Kidney epithelial cell (primary cell): ENCODE measurements at places on chromosomes 1 and 21. TPM values are rescaled to one million over a fixed set of nuclear protein-coding genes. Genes with fewer than 3 reads are reported as not detected.

- peak; percentile 61 for DNase-seq
Measured at GRCh38 chr1:15985611-15986297, 9.9 kb upstream of the ZBTB17 start.

- DNase-seq, result peak; percentile 82
Measured at GRCh38 chr1:220957233-220957605, 78.0 kb downstream of the HLX start.

DNA sequence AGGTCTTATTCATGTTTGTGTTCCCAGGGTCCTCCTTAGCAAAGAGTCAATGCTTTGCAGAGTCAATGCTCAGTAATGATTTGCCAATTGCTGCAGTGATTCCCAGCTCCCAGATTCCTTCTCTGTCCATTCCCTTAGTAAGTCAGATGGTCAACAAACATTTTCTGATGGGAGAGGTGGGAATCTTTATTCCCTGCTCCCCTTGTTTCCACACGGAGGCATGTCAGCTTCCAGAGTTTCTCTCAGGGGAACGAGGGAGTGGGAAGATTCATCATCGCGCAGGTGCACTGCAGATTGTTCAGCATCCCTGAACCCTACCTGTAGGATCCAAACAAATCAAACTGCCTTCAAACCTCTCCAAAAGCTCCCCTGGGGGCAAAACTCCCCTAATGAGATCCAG is 7.5 kb upstream of the AHDC1 start:
- DNase-seq, result no peak

Gene RRP1B
- 44.7 and 47.4 TPM in 2 replicates for total RNA-seq

Gene NRAS
- 74.3 and 85.1 TPM in 2 replicates for total RNA-seq

DNA sequence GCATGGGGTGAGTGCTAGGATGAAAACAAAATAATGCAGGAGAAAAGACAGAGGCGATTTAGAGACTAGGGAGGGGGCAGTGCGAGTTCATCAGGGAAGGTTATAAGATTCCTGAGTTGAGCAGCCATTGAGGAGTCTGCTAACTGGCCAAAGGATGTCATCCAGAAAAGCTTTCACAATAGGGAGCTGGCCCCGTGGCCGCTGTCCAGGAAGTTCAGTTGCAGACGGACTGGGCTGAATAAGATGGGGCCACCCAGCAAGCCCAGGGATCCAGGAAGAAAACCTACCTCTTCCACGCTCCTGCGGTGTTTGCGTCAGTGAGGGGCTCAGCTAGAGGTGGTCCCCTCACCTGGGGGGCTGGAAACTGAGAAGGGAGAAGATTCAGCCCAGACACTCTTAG is 4.0 kb upstream of the PKP1 start:
- DNase-seq, result no peak
